Activated CD4-positive, alpha-beta T cell treated with anti-CD3 and anti-CD28 coated beads, Interleukin-2, amount 10 ng/mL, durations not matched to agents 7 days and 5 days (primary cell): ENCODE measurements at places on chromosomes 3 and 15. TPM values are rescaled to one million over a fixed set of nuclear protein-coding genes. Genes with fewer than 3 reads are reported as not detected.

GRCh38 chr3:23704298-23704697, 101.5 kb upstream of the UBE2E1 start:
- H3K27me3 ChIP-seq: peaks cover 6% of the 10 kb centered on the region
- no peaks in the 10 kb centered on the region for H3K36me3 ChIP-seq
- H3K27ac ChIP-seq: no peak overlapping the region
- DNase-seq: no peak
- no peaks in the 10 kb centered on the region for H3K4me1 ChIP-seq
- no peak overlapping the region for H3K4me3 ChIP-seq

The MGLL gene
- 0.25 TPM for total RNA-seq

- no peak overlapping the region for H3K4me3 ChIP-seq
- peaks cover 5% of the 10 kb centered on the region for H3K27me3 ChIP-seq
- H3K27ac ChIP-seq: no peak overlapping the region
- DNase-seq: no peak
- no peaks in the 10 kb centered on the region for H3K36me3 ChIP-seq
- peaks cover 12% of the 10 kb centered on the region for H3K4me1 ChIP-seq
These were observed 39.6 kb upstream of the MAGEF1 start for GRCh38 chr3:184751204-184752040.

The IMPG2 gene
- total RNA-seq: 0.50 TPM

- no peaks in the 10 kb centered on the region for H3K27me3 ChIP-seq
- no peak for DNase-seq
- H3K36me3 ChIP-seq: no peaks in the 10 kb centered on the region
- H3K27ac ChIP-seq: no peak overlapping the region
- no peaks in the 10 kb centered on the region for H3K4me1 ChIP-seq
These were observed 666.8 kb upstream of the ARPP21 start for GRCh38 chr3:34972481-34972880.

GRCh38 chr3:181956122-181956521, 244.4 kb downstream of the SOX2 start:
- no peaks in the 10 kb centered on the region for H3K4me1 ChIP-seq
- no peak overlapping the region for H3K27ac ChIP-seq
- no peaks in the 10 kb centered on the region for H3K27me3 ChIP-seq
- H3K4me3 ChIP-seq: no peak overlapping the region
- no peaks in the 10 kb centered on the region for H3K36me3 ChIP-seq

- peak overlapping the region; percentile 92 for H3K4me3 ChIP-seq
- H3K27me3 ChIP-seq: no peaks in the 10 kb centered on the region
- peak overlapping the region; percentile 93 for H3K27ac ChIP-seq
- peaks cover 12% of the 10 kb centered on the region for H3K36me3 ChIP-seq
- H3K4me1 ChIP-seq: peaks cover 35% of the 10 kb centered on the region
These were observed 1.1 kb upstream of the DNAJC13 start for GRCh38 chr3:132416161-132416560.

GRCh38 chr3:52087731-52088130, 31.4 kb upstream of the DUSP7 start:
- H3K4me3 ChIP-seq: no peak overlapping the region
- DNase-seq: no peak
- H3K27me3 ChIP-seq: no peaks in the 10 kb centered on the region
